ENCODE measurements at places on chromosomes 16 and 17. TPM values are rescaled to one million over a fixed set of nuclear protein-coding genes. Genes with fewer than 3 reads are reported as not detected.

The CCL7 gene
- total RNA-seq, result not detected

The C17orf78 gene
- total RNA-seq, result not detected

The ZNF624 gene
- 2.7 TPM for total RNA-seq

The NGFR gene
- total RNA-seq, result 6.5 TPM

The SLC16A13 gene
- total RNA-seq, result 11.8 TPM

The AXIN2 gene
- total RNA-seq, result 3.1 TPM

The SULT1A4 gene
- total RNA-seq, result 2.2 TPM

The MRPL38 gene
- 81.8 TPM for total RNA-seq

The OR1F1 gene
- not detected for total RNA-seq

The ECI1 gene
- total RNA-seq, result 65.8 TPM

The NPIPA8 gene
- 5.8 TPM for total RNA-seq

The TP53TG3 gene
- total RNA-seq, result not detected

The ITGAL gene
- 2.0 TPM for total RNA-seq

The PIK3R5 gene
- 0.88 TPM for total RNA-seq

The CDH3 gene
- total RNA-seq, result 94.1 TPM

The EPOP gene
- 4.9 TPM for total RNA-seq

The ZNF423 gene
- 0.72 TPM for total RNA-seq

The TMEM94 gene
- 36.2 TPM for total RNA-seq

The TBX2 gene
- 1.6 TPM for total RNA-seq

The SIAH1 gene
- 13.7 TPM for total RNA-seq

The NIP7 gene
- total RNA-seq, result 29.0 TPM

The KRTAP3-1 gene
- total RNA-seq, result not detected

The C16orf96 gene
- 0.04 TPM for total RNA-seq

The PMM2 gene
- total RNA-seq, result 35.2 TPM

The KCNG4 gene
- not detected for total RNA-seq

The RNF157 gene
- total RNA-seq, result 0.32 TPM

The MYH1 gene
- not detected for total RNA-seq

The TNFSF13 gene
- total RNA-seq, result 6.4 TPM

The GNAO1 gene
- total RNA-seq, result 0.64 TPM

The IL21R gene
- total RNA-seq, result 0.56 TPM

The PRCD gene
- total RNA-seq, result 0.64 TPM

The TMEM235 gene
- not detected for total RNA-seq

The KRT9 gene
- total RNA-seq, result 0.16 TPM

The MT1G gene
- total RNA-seq, result 26.3 TPM

The HOXB6 gene
- 0.28 TPM for total RNA-seq

The SLC5A10 gene
- total RNA-seq, result 0.64 TPM

The HSDL1 gene
- total RNA-seq, result 8.6 TPM

The INCA1 gene
- not detected for total RNA-seq

The FAM117A gene
- total RNA-seq, result 3.9 TPM

The TOX3 gene
- total RNA-seq, result 0.60 TPM

The UTS2R gene
- total RNA-seq, result not detected

The NEUROD2 gene
- total RNA-seq, result not detected

The TMEM107 gene
- total RNA-seq, result 17.5 TPM

The TBC1D3H gene
- not detected for total RNA-seq

The MLST8 gene
- 28.5 TPM for total RNA-seq

The TOB1 gene
- 60.8 TPM for total RNA-seq

The CACNG5 gene
- not detected for total RNA-seq

The TMEM97 gene
- total RNA-seq, result 28.4 TPM

The LCAT gene
- 4.1 TPM for total RNA-seq

The MAPK8IP3 gene
- total RNA-seq, result 16.3 TPM

The KRTAP9-8 gene
- total RNA-seq, result not detected

The TBC1D26 gene
- not detected for total RNA-seq

The VTN gene
- 0.60 TPM for total RNA-seq

The ABCC6 gene
- total RNA-seq, result 0.08 TPM
